ENCODE measurements at places on chromosomes 7 and 10.

DNA sequence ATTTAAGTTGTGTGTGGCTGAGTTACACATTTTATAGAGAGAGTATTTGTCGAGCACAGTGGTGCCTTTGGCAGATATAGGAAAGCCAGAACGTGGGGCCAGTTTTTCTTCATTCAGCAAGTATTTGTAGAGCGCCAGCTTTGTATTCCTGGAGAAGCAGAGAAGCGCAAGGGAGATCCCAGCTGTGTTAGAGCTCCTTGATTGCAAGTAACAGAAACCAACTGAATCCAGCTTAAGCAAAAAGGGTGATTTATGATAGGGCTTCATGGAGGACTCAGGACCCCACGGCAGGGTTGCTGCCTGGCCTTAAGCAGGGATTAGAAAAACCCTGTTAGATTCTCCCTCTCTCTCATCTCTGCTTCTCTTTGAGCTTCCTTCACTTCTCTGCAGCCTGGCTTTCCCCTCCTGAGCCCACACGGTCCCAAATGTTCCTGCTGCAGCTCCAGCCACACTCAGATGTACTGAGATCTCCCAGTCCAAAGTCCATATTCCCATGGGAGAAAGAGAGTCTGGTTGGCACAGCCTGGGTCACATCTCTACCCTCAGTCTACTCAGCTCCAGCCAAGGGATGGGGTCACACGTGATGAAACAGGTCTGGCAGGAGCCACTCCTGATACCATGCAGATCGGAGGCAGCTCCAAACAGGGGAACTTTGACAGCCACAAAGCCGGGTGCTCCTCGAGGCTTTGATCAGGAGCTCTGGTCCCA lies 16.7 kb downstream of the UBTD1 start:
- no peak for DNase-seq

DNA sequence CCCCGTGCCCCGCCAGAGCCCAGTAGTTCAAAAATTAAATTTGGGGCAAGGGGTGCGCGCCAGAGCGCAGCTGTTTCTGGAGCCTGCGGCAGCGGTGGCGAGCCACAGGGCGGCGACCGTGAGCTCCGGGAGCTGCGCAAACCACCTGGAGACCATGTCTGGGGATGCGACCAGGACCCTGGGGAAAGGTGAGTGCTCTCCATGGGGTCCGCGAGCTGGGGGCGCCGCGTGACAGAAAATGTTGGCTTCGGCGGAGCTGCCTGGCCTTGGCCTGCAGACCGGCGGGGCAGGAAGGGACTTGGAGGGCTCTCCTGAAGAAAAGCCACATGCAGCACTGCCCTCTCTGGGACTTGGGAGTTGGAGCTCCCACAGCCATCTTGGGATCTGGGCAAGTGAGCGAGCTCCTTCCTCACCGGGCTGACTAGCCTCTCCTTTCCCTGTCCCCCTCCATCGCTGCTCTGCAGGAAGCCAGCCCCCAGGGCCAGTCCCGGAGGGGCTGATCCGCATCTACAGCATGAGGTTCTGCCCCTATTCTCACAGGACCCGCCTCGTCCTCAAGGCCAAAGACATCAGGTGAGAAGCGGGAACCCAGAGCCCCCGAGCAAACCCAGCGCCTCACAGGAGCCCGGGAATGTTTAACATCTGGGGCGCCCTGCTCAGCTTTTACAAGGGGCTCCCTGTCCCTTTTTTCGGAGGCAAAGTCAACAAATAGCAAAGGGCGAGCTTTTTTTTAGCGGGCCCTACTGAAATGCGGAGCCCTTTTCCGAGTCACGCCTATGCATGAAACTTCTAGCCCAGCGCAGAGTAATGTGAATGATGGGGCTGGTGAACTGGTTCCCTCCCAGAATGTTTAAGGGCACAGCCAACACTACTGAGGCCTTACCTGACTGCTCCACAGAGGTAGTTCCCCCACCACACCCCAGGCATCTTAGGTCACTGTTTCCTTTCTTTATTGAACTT lies 6.1 kb downstream of the GSTO2 start:
- DNase-seq = peak; percentile 83

DNA sequence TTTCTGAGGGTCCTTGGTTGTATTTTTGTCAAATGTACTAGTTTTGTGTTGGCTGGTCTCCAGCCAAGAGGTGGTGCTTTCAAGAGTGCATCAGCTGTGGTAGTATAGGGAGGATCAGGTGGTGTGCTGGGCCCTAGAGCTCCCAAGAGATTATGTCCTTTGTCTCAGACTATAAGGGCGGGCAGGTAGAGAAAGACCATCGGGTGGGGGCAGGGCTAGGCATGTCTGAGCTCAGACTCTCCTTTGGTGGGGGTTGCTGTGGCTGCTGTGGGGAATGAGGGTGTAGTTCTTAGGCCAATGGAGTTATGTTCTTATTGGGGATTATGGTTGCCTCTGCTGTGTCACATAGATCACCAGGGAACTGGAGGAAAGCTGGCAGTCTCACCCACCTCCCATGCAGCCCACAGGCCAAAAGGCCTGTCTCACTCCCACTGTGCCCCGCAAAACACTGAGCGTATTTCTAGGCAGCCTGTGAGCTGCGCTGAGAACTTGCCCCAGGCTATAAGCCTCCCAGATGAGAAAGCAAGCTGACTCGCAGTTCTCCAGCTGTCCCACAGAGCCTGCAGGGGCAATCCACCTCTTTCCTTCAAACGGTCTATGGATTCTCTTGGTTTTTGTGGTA lies 1066.7 kb downstream of the GRM8 start:
- peak; percentile 3 for DNase-seq

DNA sequence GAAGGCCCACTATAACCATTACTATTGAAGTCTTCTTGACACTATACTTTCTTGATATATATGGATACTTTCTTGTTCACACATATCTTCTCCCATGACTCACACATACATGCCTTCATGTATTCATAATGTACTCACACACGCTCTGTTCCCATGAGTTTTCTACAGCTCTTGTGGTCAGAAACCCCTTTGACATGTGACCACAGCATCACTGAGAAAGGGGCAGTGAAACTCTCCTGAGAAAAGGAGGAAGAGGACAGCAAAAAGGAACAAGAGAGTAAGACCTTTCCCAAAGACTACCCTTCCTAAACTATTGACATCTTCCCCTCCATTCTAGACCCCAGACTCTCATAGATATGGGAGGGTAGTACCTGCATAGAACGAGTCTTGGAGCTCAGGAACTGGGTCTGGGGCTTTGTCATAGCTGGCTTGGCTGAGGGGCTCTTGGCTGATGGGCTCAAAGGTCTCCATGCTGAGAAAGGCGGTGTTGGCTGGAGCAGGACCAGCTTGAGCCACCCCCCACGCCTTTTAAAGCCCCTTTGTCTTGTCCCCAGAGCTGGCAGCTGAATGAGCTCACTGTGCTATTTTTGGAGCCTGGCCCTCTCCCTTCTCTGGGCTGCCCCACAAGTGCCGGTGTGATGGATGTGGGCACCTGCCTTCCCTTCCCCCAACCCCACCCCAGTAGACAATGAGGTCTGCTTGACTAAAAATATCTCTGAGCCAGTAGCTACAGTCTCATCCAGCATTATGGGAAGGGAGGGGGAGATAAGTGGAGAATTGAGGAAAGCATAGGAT lies 5.1 kb downstream of the SYNPO2L start:
- DNase-seq = no peak

DNA sequence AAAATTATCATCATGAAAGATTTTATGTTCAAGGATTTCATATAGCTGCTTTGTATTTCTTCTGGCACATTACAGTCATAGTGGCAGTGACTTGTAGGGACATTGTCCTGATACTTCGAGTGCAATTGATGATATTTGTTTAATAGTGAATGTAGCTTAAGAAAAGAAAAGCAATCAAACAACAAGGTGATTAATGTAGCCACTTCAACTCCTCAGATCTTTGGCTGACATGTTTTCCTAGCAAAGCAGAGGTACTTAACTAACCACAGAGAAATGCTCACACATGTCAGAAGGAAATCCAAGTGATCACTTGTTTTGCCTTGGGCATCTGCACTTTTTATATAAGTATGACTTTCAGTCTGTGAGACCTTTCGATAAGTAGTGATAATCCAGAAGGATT lies 470.3 kb downstream of the AUTS2 start:
- no peak for DNase-seq

DNA sequence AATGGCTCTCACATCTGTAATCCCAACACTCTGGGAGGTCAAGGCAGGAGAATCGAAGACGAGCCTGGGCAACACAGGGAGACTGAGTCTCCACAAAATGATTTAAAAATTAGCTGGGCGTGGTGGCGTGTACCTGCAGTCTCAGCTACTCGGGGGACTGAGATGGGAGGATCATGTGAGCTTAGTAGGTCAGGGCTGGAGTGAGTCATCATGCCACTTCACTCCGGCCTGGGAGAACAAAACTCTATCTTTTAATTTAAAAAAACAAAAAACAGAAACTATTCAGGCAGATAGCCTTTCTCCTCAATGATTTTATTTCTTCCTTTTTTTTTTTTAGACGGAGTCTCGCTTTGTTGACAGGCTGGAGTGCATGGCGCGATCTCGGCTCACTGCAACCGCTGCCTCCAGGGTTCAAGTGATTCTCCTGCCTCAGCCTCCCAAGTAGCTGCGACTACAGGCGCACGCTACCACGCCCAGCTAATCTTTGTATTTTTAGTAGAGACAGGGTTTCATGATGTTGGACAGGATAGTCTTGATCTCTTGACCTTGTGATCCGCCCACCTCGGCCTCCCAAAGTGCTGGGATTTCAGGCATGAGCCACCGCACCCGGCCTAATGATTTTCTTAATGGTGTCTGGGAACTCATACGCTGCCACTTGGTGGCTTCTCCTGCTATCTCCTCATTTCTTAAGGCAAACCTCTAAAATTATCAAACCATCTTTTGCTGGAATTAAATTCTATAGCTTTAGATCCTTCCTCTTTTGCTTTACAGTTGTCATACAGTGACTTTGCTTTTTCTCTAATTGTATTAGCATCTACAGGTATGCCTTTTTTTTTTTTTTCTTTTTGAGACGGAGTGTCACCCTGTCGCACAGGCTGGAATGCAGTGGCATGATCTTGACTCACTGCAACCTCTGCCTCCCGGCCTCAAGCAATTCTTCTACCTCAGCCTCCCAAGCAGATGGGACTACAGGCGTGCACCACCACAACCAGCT lies 22.9 kb downstream of the SRPK2 start:
- no peak for DNase-seq

- DNase-seq = no peak
Measured at GRCh38 chr7:40826411-40827221, 691.8 kb downstream of the SUGCT start.

DNA sequence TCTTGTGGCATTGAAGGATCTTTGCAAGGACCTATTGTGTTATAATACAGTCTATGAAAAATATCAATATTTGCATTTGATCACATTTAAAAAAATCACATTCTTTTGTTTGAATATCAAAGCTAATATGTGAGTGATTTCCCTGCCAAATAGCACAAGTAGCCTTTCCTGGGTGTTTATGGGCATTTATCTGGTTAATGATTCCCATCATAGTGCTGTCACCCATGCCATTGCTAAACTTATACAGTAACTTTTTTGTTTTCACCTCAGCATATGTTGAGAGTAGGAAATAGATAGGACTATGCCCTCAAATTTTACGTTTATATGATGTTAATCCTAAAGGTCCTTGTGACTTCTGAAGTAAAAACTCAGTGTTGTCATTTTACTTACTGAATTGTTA lies 136.9 kb downstream of the CFTR start:
- no peak for DNase-seq

GRCh38 chr7:114631249-114631822 lies 216.7 kb downstream of the FOXP2 start:
- no peak for DNase-seq

- DNase-seq = no peak
Measured at GRCh38 chr10:24533981-24534380, 189.7 kb downstream of the ARHGAP21 start.

DNA sequence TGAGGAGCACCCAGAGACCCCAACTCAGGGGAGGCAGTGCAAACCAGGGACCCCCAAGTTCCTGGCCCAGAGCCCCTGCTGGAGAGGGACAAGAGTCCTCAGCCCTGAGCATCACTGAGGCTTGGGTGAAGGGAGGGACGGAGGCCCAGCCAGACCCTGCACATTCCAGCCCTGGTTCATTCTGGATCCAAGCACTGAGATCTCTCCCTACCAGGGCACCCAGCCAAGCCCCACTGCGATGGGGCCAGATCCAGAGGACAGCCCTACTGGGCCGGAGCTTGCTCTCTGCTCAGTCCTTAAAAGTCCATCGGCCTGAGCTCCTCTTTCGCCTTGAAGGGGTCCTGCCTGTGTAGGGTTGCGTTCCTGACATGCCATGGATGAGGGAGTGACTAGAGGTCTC lies 40.5 kb upstream of the RABGEF1 start:
- no peak for DNase-seq

DNA sequence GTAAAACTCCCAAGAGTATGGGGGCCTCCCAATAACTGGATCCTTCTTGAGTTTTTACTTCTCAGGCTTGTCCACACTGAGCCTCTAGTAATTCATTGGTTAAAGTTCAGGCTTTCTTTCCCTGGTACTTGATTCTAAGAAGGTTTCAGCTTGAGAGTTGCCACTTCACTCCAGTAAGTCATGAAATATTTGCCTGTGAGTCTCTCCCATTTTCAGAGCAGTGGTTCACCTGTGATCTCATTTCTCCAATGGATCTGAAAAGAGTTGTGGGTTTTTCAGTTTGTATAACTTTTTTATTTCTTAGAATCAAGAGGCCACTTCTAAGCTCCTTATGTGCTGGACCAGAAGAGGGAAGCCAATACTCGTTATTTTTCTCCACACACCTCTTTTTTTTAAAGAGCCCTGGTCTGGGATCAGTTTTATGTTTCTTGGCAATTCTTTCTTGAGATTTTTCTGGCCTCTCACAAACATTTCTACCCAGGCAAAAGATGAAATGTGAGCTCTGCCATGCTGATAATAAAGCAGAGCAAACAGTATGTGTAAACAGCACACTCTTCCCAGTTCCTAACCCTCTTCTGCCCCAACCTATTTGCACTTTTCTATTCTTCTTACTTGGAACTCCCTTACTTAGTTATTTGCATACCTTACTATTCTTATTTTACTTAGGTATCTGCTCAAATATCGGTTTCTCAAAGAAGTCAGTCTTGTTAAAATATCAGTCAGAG lies 983.4 kb downstream of the CCSER2 start:
- DNase-seq = no peak

DNA sequence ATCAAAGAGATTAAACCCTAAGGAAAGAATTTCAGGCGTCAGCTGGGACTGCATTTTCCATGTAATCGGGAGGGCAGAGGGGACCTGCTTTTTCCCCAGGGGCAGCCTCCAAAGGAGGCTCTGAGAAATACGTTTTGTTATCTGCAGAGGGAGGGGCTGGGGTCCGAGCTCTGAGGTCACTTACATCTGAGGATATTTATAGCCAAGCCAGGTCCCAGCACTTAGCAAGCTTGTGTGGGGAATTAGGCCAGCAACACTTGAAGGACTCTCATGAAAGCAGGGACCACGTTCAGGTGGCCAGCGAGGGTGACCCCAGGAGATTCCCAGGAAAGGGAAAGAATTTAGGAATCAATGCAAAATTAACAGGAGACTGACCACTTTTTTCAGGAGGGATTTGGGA lies 20.6 kb upstream of the GDI2 start:
- no peak for DNase-seq

All from HEK293T (cell line).